ENCODE measurements at places on chromosomes 7 and 10. TPM values are rescaled to one million over a fixed set of nuclear protein-coding genes. Genes with fewer than 3 reads are reported as not detected.
A peak's percentile ranks its signal among the peaks of the same experiment; 100 is the strongest.

- no peaks in the 10 kb centered on the region for H3K4me1 ChIP-seq
- H3K27me3 ChIP-seq = no peaks in the 10 kb centered on the region
- no peak for DNase-seq
- H3K4me3 ChIP-seq = no peak overlapping the region
- no peak overlapping the region for H3K27ac ChIP-seq
These were observed 18.8 kb downstream of the TRIL start for GRCh38 chr7:28939367-28939766.

GRCh38 chr10:60200682-60201053 lies 189.0 kb downstream of the ANK3 start:
- H3K4me3 ChIP-seq = no peak overlapping the region
- H3K4me1 ChIP-seq = peaks cover 11% of the 10 kb centered on the region
- no peak for DNase-seq
- H3K27me3 ChIP-seq = no peaks in the 10 kb centered on the region
- no peak overlapping the region for H3K27ac ChIP-seq
- no peaks in the 10 kb centered on the region for H3K36me3 ChIP-seq

- H3K27ac ChIP-seq = no peak overlapping the region
- peaks cover 8% of the 10 kb centered on the region for H3K4me1 ChIP-seq
- H3K27me3 ChIP-seq = no peaks in the 10 kb centered on the region
These were observed 14.3 kb downstream of the SKIDA1 start for GRCh38 chr10:21511095-21511570.

DNA sequence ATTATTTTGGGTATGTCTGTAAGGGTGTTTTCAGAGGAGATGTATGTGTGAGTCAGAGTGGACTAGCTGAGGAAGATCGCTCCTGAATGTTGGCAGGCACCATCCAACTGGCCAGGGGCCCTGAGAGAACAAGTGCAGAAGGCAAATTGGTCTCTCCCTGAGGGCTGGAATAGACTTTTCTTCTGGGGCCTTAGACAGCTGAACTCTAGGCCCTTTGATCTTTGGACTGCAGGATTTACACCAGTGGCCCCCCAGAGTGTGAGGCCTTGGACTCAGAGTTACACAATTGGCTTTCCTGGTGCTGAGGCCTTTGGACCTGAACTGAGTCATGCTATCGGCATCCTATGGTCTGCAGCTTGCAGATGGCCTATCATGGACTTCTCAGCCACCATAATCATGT lies 217.2 kb downstream of the REEP3 start:
- no peaks in the 10 kb centered on the region for H3K4me1 ChIP-seq
- H3K36me3 ChIP-seq = no peaks in the 10 kb centered on the region
- no peak for DNase-seq

- no peak overlapping the region for H3K27ac ChIP-seq
- DNase-seq = no peak
- no peaks in the 10 kb centered on the region for H3K4me1 ChIP-seq
- H3K36me3 ChIP-seq = no peaks in the 10 kb centered on the region
- no peaks in the 10 kb centered on the region for H3K27me3 ChIP-seq
- H3K4me3 ChIP-seq = no peak overlapping the region
These were observed 21.4 kb upstream of the ABCB5 start for GRCh38 chr7:20594023-20594422.

The SPDYE6 gene
- not detected for total RNA-seq

- H3K4me3 ChIP-seq = no peak overlapping the region
- DNase-seq = no peak
These were observed 14.0 kb downstream of the ZDHHC16 start for GRCh38 chr10:97459933-97460332.

DNA sequence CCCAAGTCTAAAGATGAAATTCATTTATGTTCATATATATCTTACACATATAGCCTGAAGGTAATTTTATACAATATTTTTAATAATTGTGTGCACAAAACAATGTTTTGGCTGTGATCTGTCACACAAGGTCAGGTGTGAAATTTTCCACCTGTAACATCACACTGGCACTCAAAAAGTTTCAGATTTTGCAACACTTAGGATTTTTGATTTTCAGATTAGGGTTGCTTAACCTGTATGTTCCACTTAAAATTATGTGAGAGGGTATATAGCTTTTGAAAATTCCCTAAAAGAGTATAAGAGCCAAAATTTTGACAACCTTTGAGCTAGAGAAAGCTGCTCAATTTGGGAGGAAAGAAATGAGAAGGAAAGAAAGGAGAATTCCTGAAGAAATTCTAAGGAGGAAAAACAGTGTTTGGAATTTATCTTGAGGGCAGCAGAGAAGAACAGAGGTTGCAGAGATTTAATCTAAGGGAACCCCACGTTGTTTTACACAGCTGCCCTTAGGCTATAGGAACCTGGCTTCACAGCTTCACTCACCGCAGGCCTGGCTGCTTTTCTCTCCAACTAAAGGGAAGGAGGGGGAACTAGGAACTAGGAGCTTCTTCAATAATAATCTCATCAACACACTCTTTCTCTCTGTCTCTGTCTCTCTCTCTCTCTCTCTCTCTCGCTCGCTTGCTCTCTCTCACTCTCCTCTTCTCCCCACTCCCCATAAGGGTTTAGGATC lies 8.5 kb downstream of the VOPP1 start:
- no peak overlapping the region for H3K27ac ChIP-seq
- H3K4me3 ChIP-seq = no peak overlapping the region
- H3K27me3 ChIP-seq = no peaks in the 10 kb centered on the region

The LGI1 gene
- total RNA-seq = not detected

The SUN3 gene
- total RNA-seq = not detected

DNA sequence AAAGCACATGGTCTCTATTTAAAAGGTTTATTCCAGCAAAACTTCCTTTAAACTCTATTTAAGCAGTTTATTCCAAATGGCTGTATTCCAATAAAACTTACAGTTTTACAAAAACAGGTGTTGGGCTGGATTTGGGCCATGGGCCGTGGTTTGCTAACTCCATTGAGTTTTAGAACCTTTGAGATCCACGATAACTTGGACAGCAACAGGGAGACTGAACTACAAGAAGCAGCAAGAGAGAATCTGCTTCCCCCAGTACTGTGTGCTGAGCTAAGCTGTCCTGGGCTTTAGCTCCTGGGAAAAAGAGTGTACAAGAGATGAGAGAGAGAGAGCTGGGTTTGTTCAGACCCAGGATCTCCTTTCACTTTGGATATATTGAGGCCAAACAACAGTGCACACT lies 204.0 kb upstream of the CELF2 start:
- H3K36me3 ChIP-seq = no peaks in the 10 kb centered on the region
- H3K4me3 ChIP-seq = no peak overlapping the region
- no peak overlapping the region for H3K27ac ChIP-seq
- H3K27me3 ChIP-seq = no peaks in the 10 kb centered on the region
- peaks cover 30% of the 10 kb centered on the region for H3K4me1 ChIP-seq

- DNase-seq = no peak
- H3K4me1 ChIP-seq = peaks cover 13% of the 10 kb centered on the region
- no peaks in the 10 kb centered on the region for H3K36me3 ChIP-seq
These were observed 33.0 kb downstream of the PTPRE start for GRCh38 chr10:127939786-127940330.

DNA sequence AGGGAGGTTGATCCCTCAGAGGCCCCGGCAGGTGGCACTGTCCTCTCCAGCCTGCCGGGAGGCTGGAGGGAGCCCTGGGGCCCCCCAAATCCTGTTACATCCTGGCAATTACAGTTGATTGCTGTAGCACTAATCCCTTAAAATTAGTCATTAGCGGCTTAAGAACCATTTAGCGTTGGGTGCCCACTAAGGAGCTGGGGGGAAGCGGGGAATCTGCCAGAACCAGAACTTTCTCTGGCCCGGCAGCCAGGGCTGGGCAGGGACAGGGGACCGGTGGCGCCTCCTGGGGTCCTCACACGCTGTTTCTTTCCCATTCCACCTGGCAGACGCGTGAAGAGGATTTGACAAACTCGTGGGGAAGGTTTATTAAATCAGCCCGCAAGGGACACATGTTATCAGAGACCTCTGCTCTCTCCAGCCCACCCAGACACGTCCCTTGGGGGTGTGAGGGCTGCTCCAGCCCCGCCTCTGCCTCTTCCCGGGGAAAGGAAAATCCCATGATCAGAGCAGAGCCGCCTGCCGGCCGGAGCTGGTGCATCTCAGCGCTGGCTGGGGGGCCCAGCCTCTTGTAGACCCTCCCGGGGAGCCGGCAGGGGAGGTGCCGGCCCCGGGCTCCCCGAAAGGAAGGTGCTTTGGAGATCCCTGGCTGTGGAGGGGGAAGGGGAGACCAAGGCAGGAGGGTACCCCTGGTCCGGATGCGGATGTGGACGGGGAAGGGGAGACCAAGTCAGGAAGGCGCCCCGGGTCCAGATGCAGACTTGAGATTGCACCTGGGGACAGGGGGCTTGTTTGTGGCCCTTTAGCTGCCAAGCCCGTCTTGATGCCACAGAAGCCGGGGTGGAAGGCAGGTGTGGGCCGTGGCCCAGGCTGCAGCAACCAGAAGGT lies 142.7 kb downstream of the ELFN1 start:
- H3K4me3 ChIP-seq = no peak overlapping the region
- peaks cover 3% of the 10 kb centered on the region for H3K36me3 ChIP-seq
- no peak overlapping the region for H3K27ac ChIP-seq
- no peaks in the 10 kb centered on the region for H3K27me3 ChIP-seq
- H3K4me1 ChIP-seq = peaks cover 31% of the 10 kb centered on the region

The LIPJ gene
- total RNA-seq = not detected

DNA sequence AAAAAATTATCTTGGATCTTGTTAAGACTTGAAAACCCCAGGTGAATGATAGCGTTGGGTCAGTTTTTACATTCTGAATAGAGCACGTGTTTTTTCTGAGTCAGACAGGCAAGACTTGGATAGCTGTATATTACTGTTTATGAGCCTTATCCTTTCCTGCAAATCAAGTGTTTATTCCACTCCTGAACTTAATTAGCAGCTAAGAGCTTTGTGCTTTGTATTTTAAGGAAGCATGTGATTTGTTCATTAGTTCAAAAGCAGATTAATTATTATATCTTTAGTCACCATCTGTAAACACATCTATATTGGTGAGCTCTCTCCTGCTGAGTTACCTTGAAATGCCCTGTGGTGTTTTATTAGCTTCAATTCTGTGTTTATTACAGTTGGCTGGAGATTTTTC lies 98.6 kb upstream of the PRPS1L1 start:
- H3K36me3 ChIP-seq = no peaks in the 10 kb centered on the region
- no peak overlapping the region for H3K4me3 ChIP-seq
- no peaks in the 10 kb centered on the region for H3K27me3 ChIP-seq
- DNase-seq = no peak
- no peaks in the 10 kb centered on the region for H3K4me1 ChIP-seq

DNA sequence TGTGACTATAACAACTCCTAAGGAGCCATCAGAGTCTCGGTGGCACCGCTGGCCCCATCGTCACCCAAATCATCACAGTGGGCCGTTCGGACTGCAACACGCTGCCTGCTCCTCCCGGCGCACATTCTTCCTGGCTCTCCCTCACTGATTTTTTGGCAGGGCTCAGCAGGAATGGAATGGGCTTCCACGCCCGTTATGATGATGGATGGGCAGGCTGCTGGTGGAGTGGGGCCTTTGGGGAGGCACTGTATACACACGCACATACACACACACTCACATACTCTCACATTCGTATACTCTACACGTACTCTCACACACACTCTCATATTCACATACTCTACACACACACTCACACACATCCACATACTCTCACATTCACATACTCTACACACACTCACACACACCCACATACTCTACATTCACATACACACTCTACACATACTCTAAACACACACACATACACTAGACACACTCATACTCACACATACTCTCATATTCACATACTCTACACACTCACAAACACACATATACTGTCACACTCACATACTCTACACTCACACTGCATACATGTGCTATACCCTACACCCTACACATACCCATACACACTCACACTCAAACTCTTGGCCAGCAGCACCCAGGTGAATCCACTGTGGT lies 99.8 kb downstream of the KCNMA1 start:
- no peaks in the 10 kb centered on the region for H3K27me3 ChIP-seq
- no peaks in the 10 kb centered on the region for H3K36me3 ChIP-seq
- H3K4me1 ChIP-seq = peaks cover 19% of the 10 kb centered on the region

DNA sequence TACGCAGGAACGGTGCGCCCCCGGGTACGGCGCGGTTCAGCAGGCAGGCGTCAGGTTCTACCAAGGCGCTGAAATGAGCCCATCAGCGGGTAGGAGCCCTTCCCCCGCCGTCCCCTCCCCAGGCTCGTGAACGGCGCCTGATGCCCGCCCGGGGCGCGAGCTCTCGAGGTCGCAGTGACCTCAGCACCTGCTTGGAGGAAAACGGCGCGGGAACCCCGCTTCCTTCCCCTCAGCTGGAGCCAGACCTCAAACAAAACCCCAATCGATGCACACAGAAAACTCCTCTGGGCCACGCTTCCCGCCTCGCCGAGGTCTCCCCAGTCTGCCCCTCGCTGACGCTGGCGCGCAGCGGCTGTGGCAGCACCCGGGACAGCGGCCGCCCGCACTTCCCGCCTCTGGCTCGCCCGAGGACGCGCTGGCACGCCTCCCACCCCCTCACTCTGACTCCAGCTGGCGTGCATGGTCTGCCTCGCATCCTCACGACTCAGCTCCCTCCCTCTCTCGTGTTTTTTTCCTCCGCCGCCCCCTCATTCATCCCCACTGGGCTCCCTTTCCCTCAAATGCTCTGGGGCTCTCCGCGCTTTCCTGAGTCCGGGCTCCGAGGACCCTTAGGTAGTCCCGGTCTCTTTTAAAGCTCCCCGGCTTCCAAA lies 514 bp upstream of the GAD2 start:
- DNase-seq = no peak
- no peak overlapping the region for H3K27ac ChIP-seq
- H3K27me3 ChIP-seq = peaks cover 16% of the 10 kb centered on the region
- H3K36me3 ChIP-seq = no peaks in the 10 kb centered on the region

- H3K27ac ChIP-seq = peak overlapping the region; percentile 37
- DNase-seq = no peak
- H3K4me3 ChIP-seq = no peak overlapping the region
- H3K27me3 ChIP-seq = no peaks in the 10 kb centered on the region
These were observed 11.6 kb downstream of the GCK start for GRCh38 chr7:44177570-44178131.

- H3K27ac ChIP-seq = peak overlapping the region; percentile 71
- H3K36me3 ChIP-seq = no peaks in the 10 kb centered on the region
- peaks cover 36% of the 10 kb centered on the region for H3K4me1 ChIP-seq
- no peak for DNase-seq
- H3K4me3 ChIP-seq = no peak overlapping the region
- no peaks in the 10 kb centered on the region for H3K27me3 ChIP-seq
These were observed 22.7 kb downstream of the FAM53B start for GRCh38 chr10:124721330-124722045.

The NPFFR1 gene
- not detected for total RNA-seq

- H3K4me3 ChIP-seq = no peak overlapping the region
- H3K27me3 ChIP-seq = no peaks in the 10 kb centered on the region
- H3K27ac ChIP-seq = no peak overlapping the region
- no peaks in the 10 kb centered on the region for H3K36me3 ChIP-seq
These were observed 92.6 kb upstream of the PODXL start for GRCh38 chr7:131649003-131649541.

The EGR2 gene
- total RNA-seq = 3.3 TPM

GRCh38 chr7:26684447-26684846 lies 179.9 kb downstream of the SKAP2 start:
- H3K36me3 ChIP-seq = no peaks in the 10 kb centered on the region
- DNase-seq = no peak
- H3K27ac ChIP-seq = no peak overlapping the region
- no peaks in the 10 kb centered on the region for H3K27me3 ChIP-seq

GRCh38 chr10:102157224-102157623 lies 5.0 kb downstream of the NOLC1 start:
- H3K4me1 ChIP-seq = peaks cover 20% of the 10 kb centered on the region
- DNase-seq = no peak
- peaks cover 53% of the 10 kb centered on the region for H3K36me3 ChIP-seq
- H3K4me3 ChIP-seq = no peak overlapping the region
- H3K27me3 ChIP-seq = no peaks in the 10 kb centered on the region
